ENCODE measurements at places on chromosomes 6 and 20.

- DNase-seq, result no peak
Measured at GRCh38 chr20:7196481-7196880, 429.0 kb downstream of the BMP2 start.

DNA sequence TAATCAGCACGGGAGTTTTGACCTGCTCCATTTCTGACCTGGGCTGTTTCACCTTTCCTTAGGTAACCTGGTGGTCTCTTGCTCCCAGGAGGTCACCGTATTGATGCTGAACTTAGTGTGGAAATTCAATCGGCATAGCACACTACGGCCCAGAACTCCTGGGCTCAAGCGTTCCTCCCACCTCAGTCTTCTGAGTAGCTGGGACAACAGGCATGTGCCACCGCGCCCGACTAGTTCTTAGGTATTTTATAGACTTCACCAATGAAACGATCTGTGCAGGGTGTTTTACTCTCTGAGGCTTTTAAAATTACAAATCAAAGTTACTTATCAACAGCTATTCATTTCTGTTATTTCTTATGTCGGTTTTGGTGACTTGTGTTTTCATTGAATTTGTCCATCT lies 42.1 kb downstream of the ATG5 start:
- DNase-seq, result no peak

- DNase-seq, result no peak
Measured at GRCh38 chr6:44715188-44715587, 327.7 kb downstream of the CDC5L start.

DNA sequence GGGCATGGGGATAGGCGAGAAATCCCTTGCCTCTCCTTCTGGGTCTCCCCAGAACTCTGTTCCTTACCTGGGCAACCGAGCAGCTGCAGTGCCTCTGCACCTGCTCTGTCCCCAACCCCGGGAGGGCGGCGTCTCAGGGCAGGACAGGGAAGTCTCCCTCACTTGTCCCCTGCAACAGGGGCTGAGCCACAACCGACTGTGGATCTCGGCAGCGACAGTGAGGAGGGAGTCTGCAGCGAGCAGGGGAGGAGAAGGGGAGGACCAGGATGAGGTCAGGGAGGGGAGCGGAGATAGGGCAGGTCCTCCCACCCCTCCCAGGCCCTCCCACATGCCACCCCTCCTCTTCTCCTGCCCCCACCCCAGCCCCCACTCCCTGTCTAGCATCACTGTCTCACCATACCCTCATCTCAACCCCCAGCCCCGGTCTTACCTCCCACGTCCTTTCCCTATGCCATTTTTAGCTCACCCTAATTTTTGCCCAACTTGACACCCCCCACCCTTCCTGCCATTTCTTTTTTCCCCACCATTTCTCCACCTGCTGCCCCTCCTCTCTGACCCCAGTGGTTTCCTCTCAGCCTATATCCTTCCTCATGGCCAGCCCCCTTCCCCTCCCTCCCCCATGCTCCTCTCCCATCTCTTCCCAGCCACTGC lies at the start of gene TNXB:
TNXB (minus strand) TSS at position 225 of the 651 bp plus-strand sequence. CDS start 11,140 bp downstream, outside the sequence.
- DNase-seq, result no peak

DNA sequence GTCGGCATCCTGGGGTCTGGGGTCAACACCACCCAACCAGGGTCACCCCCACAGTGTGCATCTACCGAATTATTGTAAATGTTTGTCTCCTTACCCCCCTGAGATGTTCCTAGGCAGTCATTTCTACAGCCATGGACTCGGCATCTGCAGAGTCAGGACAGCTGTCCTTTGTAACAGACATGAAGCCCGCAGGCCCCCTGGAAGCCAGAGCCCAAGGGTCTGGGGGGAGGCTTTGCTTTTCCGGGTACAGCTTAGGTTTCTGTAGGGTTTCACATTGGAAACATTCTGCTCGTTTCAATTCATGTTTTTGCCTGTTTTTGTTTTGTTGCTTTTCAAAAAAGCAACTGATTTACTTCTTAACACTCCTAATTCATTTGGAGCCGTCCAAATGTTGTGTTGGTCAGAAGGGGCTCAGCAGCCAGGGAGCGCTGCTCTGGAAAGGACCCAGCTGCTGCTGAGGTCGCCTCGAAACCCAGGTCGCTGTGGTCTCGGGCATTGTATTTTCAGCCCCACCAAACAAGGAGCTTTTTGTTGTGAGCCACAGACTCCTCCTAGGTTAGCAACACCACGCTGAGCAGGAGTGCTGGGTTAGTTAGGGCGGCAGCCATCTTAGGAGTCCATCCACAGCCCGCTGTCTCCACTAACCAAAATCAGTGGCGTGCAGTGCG lies 160.4 kb downstream of the TMEM242 start:
- no peak for DNase-seq

DNA sequence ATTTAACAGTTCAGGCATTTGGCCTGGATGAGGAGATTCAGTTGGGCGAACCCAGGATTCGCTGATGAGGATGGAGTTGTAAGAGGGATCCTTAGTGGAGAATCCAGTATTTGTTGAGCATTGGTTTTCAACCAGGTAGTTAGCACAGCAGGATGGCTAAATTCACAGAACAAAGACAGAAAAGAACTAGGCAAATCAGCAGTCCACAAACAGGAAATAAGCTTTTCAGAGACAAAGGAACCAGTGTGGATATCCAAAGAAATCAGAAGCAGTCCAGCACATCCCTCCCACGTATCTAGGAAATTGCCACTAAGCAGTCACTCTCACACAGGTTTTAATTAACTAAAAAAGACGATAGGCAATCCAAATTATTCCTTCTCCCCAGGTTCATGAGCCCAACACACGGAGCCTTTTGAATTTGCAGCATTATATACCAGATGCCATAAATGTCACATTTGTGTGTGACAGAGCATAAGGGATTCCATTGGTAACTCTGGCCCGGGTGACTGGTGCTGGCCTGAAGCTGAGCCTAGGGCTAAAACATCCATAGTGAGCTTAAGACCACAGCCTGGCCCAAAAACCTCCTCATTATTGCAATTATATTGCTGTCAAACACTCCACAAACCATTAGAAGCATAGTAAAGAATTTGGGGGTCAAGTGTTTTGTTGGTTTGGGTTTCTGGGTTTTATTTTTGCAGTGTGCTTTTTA lies 131.5 kb downstream of the SOBP start:
- no peak for DNase-seq

GRCh38 chr20:40563296-40563950 lies 125.6 kb downstream of the MAFB start:
- DNase-seq, result no peak

GRCh38 chr20:22324505-22324904 lies 259.9 kb downstream of the FOXA2 start:
- no peak for DNase-seq

DNA sequence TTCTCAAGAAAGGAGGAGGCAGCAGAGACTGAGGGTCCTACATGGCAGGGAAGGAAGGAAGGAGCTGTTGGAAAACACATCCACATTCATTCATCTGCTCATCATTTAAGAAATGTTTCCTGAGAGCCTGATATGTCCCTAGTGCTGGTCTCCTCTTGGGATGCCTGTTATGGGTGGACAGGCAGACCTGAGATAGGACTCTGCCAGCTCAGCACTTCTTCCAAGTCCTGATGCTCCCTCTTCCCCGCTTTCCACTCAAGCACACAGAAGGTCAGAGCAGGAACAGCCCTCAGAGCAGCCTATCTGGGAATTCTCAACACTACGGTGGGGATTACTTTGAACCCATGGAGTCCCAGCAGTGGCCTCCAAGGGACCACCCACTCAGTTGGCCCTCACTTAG lies 8.0 kb upstream of the SIRPD start:
- DNase-seq, result no peak

DNA sequence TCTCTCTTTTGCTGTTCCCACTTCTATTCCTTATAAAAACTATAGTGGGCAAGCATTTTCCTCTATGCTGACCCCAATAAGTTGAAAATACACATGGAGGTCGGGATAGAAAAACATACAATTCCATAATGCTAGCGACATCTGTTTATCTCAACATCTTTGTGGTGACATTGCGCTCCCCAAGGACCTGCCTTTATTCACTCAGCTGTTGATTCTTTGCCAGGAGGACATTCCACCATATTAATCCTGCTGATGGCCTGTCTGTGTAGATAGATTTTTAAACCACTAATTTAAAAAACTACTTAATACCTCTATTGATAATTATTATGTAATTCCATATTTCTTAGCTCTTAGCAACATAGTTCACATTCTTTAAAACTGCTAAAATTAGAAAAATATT lies 555.3 kb upstream of the MAP3K7 start:
- DNase-seq, result no peak

GRCh38 chr6:105515054-105515453 lies 112.2 kb upstream of the PREP start:
- no peak for DNase-seq

DNA sequence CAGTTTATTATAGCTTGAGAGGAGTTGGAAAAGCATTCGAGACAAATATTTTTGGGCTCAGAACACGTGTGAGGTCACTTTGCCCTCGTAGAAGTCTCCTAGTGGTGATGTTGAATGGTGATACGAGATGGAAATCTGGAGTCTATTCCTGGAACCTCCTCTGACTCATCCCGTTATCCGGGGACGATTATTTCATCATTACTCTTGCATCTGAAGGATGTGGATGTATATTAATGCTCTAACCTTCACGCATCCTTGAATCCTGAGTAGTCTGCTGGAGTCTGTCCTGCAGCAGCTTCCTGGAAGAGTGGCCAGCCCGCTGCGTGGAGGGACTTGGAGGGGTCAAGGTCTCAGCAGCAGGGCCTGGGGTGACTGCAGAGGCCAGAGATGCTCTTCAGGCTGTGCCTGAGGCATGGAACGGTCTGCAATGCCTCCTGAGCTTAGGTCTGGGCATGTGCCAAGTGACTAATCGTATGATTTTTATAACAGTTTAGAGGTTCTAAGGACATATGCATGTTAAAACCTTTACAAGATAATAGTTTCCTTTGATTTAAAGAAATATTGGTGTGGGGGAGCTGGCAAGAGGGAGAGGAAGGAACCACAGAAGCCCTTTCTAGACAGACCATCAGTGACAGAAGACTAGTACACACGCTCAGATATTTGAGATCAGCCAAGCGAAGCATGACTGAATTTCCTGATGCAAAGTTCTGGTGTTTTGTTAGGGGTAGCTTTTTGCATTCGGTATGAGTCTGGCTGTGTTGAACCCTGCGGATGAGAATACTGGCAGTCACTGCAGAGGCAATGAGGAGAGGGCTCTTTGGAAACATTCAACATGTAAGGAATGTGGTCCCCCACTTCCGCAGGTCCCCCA lies 400.2 kb downstream of the QKI start:
- DNase-seq, result no peak

DNA sequence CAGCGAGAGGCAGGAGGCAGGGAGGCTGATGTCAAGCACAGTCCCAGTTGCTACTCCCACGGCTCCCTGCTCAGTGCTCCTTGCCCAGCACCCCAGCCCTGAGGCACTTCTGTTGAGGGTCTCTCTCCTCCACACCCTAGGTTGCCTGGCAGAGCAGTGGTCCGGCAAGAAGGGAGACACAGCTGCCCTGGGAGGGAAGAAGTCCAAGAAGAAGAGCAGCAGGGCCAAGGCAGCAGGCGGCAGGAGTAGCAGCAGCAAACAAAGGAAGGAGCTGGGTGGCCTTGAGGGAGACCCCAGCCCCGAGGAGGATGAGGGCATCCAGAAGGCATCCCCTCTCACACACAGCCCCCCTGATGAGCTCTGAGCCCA lies 9.1 kb downstream of the CNPY3 start:
- DNase-seq, result no peak

DNA sequence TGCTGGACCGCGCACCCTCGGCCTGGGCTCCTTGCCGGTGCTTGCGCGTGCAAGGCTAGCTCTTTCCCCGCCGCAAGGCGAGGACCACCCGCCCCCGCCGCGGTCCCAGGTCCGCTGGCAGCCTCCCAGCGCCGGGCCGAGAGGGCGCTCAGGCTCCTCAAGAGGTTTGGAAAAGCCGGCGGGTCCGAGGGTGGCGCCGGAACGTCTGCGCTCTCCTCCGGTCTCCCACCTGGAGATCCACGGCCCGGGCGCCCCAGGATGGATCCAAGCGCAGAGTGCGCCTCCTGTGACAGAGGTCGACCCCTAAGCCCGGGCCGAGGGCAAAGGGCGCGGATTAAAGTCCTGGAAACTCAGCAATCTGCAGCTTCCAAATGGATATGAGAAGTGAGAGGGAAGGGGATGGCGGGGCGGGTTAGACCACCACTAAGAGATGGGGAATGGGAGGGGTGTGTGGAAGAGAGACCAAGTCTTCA lies 575 bp upstream of the MICAL1 start:
- no peak for DNase-seq

DNA sequence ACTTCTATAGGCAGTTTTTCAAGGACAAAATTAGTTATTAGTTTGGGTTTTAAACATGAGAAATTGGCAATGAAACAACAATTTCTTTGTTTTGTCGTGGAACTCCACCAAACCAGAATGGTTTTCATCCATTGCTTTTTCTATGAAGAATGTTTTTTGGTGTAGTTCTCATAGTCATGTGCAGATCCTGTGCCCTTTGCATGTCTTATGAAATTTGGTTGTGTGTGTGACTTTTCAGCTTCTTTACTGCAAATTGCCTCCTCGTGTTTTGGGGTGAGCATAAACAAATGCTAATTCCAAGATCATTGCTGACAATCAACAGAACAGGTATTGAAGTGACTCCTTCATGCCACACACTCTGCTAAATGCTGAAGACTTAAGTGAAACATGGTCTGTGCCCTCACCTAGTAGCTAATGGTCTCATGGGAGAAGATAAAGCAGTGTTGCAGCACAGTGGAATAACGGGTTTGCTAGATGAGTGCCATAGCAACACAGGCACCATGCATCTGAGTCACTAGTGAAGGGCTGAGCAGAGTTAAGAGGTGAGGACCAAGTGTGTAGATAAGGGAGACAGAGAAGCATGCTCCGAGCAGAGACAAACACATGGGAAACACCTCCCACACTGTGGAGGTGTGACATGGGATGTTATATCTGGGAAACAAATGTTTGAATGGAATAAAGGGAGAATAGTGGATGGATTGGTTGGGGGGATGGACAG lies 120.0 kb downstream of the SLC16A10 start:
- no peak for DNase-seq

GRCh38 chr20:8320306-8320705 lies 188.2 kb downstream of the PLCB1 start:
- DNase-seq, result peak; percentile 95

DNA sequence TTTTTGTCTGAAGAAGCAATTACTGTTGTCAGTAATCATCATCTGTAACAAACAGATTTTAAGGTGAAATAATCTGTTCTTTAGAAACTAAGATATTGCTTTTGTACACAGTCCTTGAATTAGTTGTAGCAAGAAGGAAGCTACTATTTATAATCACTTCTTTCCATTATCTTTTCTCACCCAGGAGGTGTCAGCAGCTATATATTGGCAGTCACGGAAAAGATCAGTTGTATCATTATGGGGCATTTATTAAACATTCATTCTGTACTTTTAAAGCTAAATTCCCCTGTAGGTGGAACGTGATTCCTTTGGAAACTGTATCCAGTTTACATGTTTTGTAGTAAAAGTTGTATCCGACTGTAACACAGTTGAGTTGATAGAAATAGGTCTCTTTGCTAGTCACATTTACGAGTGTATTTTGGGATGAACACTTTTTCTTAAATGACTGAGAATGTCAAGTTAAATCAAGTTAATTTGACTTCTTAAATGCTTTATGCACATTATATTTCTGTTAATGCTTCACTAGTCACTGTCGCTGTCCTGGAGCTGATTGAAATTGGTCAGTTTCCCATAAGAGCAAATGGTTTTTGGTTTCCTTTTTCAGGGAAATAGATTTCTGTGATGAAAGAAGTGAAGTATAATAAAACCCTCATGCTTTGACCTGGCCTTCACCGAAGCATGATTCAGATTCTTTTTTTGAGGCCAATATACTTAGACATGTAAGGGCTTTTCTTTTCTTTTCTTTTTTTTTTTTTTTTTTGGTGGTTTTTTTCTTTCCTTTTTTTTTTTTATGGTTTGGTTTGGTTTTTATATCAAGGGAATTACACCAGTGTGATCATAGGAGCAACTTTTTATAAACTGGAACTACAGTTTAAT lies 5.1 kb downstream of the QKI start:
- DNase-seq, result no peak

All from AML-193 (cell line).